ENCODE measurements at places on chromosomes 13 and 19.

GRCh38 chr19:39104186-39104596, 20.0 kb downstream of the ACP7 start:
- DNase-seq = no peak

GRCh38 chr13:108005231-108005630, 210.1 kb downstream of the LIG4 start:
- no peak for DNase-seq

GRCh38 chr13:65154661-65155447, 2075.3 kb downstream of the PCDH9 start:
- DNase-seq = no peak

DNA sequence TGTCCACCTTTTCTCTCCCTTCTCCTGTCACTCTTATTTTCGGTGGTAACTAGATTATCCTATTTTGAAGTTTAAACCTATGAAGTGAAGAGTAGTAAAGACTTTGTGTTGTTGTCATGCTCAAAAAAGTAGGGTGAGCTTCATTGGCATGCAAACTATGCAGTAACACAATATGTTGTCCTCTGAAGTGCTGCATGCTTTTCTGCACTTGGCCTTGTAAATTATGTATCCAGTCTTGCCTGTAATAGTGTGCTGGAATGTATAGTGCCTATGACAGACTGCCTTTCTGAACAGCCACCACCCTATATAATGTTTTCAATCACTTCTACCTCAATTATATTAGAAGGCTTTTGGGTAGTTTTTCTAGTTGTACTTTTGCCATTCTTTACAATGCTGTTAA, 1198.2 kb upstream of the PCDH20 start:
- no peak for DNase-seq

GRCh38 chr13:28574617-28575142, 79.8 kb upstream of the FLT1 start:
- no peak for DNase-seq

GRCh38 chr19:40907968-40908735, 26.1 kb upstream of the CYP2A7 start:
- peak; percentile 4 for DNase-seq

- DNase-seq = peak; percentile 91
Measured at GRCh38 chr19:45469132-45469944, 1.5 kb downstream of the FOSB start.

GRCh38 chr13:98847780-98848179, 95.3 kb upstream of the SLC15A1 start:
- no peak for DNase-seq

Measured in effector memory CD8-positive, alpha-beta T cell (primary cell).